Muscle of arm (tissue), 14 donors: ENCODE measurements at places on chromosomes 16 and 17. TPM values are rescaled to one million over a fixed set of nuclear protein-coding genes. Genes with fewer than 3 reads are reported as not detected.

The DPEP1 gene
- polyA plus RNA-seq = 1.5 TPM

The KRT15 gene
- polyA plus RNA-seq = 1.8 TPM

The CCL22 gene
- 0.11 TPM for polyA plus RNA-seq

The SLC35G6 gene
- 0.08 TPM for polyA plus RNA-seq

The RPL13 gene
- polyA plus RNA-seq = 3,181 TPM

The GDPD3 gene
- 4.1 TPM for polyA plus RNA-seq

The GLIS2 gene
- 22.0 TPM for polyA plus RNA-seq

The RTN4RL1 gene
- 1.2 TPM for polyA plus RNA-seq

The BMERB1 gene
- polyA plus RNA-seq = 18.8 TPM

The EME1 gene
- not detected for polyA plus RNA-seq

The PYDC1 gene
- 1.6 TPM for polyA plus RNA-seq

The ST3GAL2 gene
- 22.6 TPM for polyA plus RNA-seq

The PIGQ gene
- 20.9 TPM for polyA plus RNA-seq

The MAPT gene
- 10.6 TPM for polyA plus RNA-seq

The SPATA32 gene
- not detected for polyA plus RNA-seq

The SMPD3 gene
- 0.64 TPM for polyA plus RNA-seq

The CD68 gene
- 29.1 TPM for polyA plus RNA-seq

The HYDIN gene
- 2.7 TPM for polyA plus RNA-seq

The CASKIN1 gene
- polyA plus RNA-seq = 4.1 TPM

The TBC1D3B gene
- 4.8 TPM for polyA plus RNA-seq

The KAT2A gene
- polyA plus RNA-seq = 37.7 TPM

The CES1 gene
- polyA plus RNA-seq = 0.59 TPM

The CLEC18B gene
- polyA plus RNA-seq = 0.94 TPM

The VASN gene
- 22.1 TPM for polyA plus RNA-seq

The HOXB9 gene
- 0.45 TPM for polyA plus RNA-seq

The KRT32 gene
- polyA plus RNA-seq = not detected

The SCGB1C2 gene
- polyA plus RNA-seq = not detected

The LAT gene
- 2.5 TPM for polyA plus RNA-seq

The ZNF19 gene
- polyA plus RNA-seq = 2.5 TPM

The TMEM88 gene
- 20.2 TPM for polyA plus RNA-seq

The TMC7 gene
- 1.6 TPM for polyA plus RNA-seq

The ITGB4 gene
- 3.9 TPM for polyA plus RNA-seq

The CTRB1 gene
- polyA plus RNA-seq = not detected

The NTN1 gene
- polyA plus RNA-seq = 7.0 TPM

The LRRC46 gene
- polyA plus RNA-seq = 0.57 TPM

The SEPTIN1 gene
- 2.5 TPM for polyA plus RNA-seq

The NOG gene
- 2.6 TPM for polyA plus RNA-seq

The CDR2L gene
- polyA plus RNA-seq = 10.3 TPM

The SOX15 gene
- 1.4 TPM for polyA plus RNA-seq

The BCAR1 gene
- 50.9 TPM for polyA plus RNA-seq

The SCARF1 gene
- polyA plus RNA-seq = 5.2 TPM

The ZG16B gene
- polyA plus RNA-seq = 0.37 TPM

The MCRIP1 gene
- not detected for polyA plus RNA-seq

The FNDC8 gene
- not detected for polyA plus RNA-seq

The CCDC40 gene
- 7.1 TPM for polyA plus RNA-seq

The CSH2 gene
- not detected for polyA plus RNA-seq

The CPD gene
- polyA plus RNA-seq = 19.1 TPM

The CRISPLD2 gene
- not detected for polyA plus RNA-seq

The EFCAB3 gene
- not detected for polyA plus RNA-seq

The CLEC18C gene
- not detected for polyA plus RNA-seq

The RAD51D gene
- polyA plus RNA-seq = 8.1 TPM

The SLC12A3 gene
- polyA plus RNA-seq = not detected

The QPRT gene
- 42.0 TPM for polyA plus RNA-seq

The SOX8 gene
- polyA plus RNA-seq = 30.6 TPM

The ATP2A3 gene
- 3.9 TPM for polyA plus RNA-seq

The SPECC1 gene
- 6.4 TPM for polyA plus RNA-seq
